ENCODE measurements at places on chromosomes 3 and 15. TPM values are rescaled to one million over a fixed set of nuclear protein-coding genes. Genes with fewer than 3 reads are reported as not detected.

DNA sequence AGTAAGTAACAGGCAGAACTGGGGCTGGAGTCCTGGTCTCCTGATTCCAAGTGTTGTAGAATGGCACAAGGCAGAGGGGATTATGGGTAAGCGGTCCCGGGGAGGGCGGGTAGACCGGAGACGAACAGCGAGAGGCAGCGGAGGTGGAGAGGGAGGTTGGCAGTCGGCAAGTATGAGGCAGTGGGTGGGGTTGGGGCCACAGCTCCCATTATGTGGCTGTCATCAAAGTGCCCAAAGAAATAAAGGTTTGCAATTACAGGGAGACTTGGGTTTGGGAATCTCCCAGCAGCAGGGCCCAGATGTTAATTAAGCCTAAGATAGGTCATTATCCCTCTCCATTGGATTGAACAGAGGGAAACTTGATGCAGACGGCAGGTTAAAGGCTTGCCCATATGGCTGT is 16.9 kb downstream of the FAM43A start:
- no peak for DNase-seq

DNA sequence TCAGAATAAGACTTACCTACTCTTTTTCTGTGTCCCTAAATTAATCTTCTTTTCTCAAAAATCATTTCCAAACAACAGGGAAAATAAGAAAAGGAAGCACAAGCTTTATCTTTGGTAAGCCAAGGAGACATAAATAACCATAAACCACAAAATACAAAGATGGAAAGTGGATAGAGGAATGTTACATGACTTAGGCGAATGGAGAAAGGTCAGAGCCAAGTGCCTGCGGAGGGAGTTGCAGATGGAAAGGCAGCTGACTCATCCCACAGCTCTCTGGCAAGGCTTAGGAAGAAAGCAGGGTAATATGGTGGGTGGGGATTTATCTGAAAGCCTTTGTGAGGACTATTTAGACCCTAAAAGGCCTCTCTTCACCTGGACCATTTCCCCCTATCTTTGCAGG is 72.8 kb downstream of the GALK2 start:
- no peak for DNase-seq

DNA sequence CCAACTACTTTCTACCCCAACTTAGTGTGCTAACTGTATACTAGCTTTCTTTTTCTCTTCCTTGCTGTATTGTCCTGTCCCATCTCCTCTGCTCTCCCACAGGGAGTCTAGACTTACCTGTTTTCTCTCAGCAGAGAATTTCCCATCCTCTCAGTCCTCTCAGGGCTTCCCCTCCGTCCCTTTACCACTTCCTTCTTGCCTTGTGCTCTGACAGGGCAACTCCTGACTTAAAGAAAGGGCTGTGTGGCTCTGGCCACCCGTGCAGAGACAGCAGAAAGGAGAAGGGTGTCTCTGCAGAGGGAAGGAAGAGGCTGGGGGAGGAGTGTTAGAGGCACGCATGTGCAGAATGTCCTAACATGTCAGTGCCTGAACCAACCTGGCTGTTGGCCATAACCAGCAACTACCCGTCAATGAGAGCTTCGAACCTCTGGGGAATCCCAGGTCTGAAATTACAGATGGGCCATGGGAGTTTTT is at the start of gene GCSAM:
Gene GCSAM (minus strand): TSS at position 274 of the 474 bp plus-strand sequence. CDS start 128 bp downstream, at position 146.
- peak; percentile 92 for DNase-seq

DNA sequence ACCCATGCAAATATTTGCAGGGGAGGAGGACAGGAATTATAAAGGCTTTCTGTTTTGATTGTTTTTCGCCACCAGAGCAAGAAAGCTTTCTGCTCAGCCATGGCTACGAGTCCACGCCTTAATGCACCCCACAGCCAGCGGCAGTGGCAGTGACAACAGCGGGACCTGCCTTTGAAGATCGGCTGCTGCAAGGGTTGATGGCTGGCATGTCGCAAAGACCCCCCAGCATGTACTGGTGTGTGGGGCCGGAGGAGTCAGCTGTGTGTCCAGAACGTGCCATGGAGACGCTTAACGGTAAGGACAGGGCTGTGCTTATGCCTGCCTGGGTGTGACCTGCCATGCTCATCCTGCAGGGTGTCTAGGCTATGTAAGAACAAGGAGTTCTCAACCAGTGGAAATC is 5.3 kb downstream of the LRRK1 start:
- no peak for DNase-seq

DNA sequence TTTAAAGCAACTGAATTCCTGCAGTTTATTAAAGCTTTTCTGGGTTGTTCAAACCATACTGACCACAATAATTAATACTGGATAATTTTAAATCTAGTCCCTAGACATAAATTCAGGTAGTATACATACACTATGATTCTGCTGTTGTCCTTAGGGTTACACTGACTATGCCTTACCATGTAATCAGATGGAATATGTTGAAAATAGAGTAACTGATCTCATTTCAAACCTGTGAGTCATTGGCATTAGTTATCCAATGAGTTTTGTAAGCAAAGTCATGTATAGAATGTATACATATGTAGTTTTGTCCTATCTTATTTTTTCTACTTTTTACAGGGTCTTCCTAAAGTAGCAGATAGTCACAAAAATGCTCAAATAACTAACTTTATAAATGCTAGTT is 517.1 kb upstream of the CCDC54 start:
- peak; percentile 74 for DNase-seq

DNA sequence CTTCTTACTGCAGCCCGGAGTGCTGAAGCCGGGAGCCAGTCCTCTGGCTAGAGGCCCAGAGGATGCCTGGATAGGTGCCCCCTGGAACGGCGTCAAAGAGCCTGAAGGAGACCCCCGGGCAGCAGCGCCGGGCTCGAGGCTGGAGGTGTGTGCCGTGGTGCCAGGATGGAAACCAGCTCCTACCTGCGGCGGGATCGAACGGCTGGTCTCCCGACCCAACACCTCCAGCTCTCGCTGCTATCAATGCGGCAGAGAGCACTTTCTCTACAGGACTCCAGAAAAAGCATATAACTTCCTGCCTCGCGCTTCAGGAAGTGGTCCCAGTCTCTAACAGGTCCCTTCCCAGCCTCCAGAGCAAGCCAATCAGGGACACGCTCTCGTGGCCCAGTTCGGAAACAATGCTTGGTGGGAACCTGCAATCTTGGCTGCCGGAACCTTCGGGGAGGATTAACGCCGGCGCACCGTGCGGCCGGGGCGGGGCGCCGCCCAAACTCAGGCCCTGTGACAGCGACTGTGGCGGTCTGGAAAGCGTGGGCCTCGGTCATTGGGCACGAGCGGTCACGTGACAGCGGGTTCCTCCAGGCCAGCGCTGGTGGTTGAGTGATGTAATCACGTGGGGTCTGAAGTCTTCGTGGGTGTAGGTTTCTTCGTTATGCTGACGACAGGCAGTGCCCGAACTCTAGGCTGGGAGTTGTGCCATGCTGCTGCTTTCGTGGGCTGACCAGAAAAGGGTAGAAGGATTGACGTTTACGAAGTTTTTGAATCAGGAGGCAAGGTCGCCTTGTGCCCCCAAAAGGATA is at the start of gene SLC33A1:
Gene SLC33A1 (minus strand): TSS at position 287 of the 800 bp plus-strand sequence. CDS start 430 bp downstream, outside the sequence.
- DNase-seq, result peak; percentile 97

DNA sequence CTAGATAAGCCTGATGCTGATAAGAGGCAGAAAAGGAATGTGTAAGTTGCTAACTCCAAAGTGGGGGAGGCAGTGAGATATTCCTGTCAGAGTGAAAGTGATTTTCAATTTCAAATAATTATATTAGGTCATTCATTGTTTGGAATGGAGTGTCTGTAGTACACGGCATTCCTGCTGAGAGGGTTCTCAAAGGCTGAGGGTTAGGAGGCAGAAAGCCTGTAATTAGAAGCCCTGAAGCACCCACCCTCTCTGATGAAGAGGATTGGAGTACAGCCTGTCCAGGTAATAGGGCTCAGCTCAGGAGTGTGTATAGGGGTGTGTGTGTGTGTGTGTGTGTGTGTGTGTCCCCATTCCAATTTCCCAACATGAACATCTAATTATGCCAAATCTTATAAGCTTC is 486.8 kb downstream of the MAGI1 start:
- no peak for DNase-seq

GRCh38 chr3:143188881-143189280 is 69.3 kb downstream of the CHST2 start:
- DNase-seq, result no peak

Gene OR5H15
- total RNA-seq, result not detected

- no peak for DNase-seq
These were observed 88.7 kb downstream of the PLXNA1 start for GRCh38 chr3:127071597-127072001.

DNA sequence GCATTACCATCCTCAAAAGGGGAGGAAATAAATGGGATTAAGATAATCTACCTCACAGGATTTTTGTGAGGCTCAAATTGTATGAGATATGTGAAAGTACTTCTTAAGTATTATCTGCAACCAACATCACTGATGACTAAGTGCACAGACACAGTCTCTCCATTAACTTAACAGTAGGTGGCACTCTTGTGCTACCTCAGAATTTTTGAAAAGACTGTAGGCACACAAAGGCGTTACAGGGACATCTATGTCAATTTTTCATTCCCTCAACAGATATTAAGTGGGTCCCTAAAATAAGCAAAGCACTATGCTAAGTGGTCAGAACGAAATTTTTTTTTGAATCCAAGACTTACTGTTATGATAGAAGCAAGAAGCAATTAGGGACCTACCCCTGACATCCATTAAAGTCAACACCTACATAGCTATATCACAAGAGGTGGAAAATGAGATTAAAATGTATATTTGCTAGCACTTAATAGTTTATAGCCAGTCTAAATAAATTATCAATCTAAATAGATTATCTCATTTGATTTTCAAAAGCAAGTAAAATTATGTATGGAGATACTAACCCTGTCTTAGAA is 52.9 kb downstream of the RYK start:
- DNase-seq, result peak; percentile 75

DNA sequence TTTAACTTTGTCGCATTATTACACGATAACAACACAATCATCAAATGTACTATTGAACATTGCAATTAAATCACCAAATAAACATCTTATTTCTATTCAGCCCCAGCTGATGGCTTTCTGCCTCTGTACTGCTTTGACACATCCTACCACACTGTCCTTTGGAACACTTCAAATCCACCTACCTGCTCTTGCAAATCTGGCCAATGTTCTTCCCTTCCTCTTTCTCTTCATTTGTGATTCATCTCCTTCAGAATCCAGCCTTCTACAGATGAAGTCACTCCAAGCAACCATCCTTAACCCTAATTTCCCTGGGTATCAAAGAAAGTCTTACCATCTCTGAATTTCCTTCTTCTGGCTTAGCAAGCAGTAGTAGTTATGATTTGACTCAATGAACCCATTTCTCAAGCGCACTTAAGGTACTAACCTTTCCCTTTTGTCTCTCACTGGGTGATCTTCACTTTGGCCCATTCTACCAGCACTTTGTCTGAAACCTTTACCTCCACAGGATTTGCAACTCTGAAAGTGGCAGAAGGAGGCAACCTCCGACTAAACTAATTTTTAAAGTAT is 502.9 kb downstream of the FOXP1 start:
- no peak for DNase-seq

Gene CYP1A1
- 0.26 TPM for total RNA-seq

Gene CSPG5
- total RNA-seq, result 0.26 TPM

Gene CGNL1
- 1.5 TPM for total RNA-seq

DNA sequence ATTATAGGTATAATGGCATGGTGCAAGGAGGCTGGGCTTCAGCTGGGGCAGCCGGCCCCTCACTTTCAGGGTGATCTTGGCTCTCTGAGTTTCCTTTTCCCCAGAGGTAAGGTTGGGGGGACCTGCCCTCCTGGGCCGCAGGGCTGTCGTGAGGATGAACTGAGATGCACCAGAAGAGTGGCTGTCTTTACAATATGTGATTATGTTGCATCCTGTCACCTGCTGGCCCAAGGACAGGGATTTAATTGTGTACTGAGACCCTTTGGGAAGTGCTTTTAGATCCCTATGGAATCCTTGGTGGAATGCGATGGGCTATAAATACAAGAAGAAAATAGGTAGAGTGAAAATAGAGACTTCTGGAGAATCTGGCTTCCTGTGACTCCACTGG is 22.1 kb downstream of the ANAPC13 start:
- DNase-seq, result no peak

Gene MYEF2
- 1.8 TPM for total RNA-seq

DNA sequence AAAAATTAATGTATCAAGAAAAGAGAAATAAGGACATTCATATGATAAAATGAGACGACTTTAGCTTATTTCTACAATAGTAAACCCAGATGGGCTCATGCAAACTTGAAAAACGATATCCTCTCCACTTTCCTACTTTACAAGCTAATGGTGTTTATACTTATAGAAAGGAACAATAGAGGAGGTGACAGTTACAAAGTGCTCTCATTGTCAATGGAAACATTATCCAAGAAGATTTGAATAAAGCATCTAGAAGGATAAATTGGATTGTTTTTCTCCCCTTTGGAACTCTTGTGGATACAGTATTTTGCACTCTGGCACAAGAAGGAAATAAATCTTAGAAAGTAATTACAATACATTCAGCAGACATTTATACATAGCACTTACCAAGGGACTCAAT is 20.2 kb upstream of the CCDC66 start:
- DNase-seq, result no peak

DNA sequence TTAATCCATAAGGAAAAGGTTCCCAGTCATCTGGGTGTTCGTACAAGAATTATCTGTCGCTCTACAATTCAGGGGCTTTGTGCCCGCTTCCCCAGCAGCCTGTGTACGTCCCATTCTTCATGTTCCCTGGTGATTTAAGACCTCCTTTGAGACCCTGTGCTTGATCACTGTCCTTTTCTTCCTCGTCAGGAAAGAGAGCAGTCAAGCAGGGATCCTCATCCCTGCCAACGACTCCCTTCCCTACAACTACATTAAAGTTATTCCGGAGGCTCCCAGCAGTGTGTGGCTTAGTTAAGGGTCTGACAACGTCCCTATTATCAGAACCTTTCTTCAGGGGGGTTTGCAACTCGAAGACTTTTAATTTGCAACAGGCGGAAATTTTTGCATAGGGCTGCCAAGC is 175.7 kb downstream of the FOXP1 start:
- DNase-seq, result no peak

DNA sequence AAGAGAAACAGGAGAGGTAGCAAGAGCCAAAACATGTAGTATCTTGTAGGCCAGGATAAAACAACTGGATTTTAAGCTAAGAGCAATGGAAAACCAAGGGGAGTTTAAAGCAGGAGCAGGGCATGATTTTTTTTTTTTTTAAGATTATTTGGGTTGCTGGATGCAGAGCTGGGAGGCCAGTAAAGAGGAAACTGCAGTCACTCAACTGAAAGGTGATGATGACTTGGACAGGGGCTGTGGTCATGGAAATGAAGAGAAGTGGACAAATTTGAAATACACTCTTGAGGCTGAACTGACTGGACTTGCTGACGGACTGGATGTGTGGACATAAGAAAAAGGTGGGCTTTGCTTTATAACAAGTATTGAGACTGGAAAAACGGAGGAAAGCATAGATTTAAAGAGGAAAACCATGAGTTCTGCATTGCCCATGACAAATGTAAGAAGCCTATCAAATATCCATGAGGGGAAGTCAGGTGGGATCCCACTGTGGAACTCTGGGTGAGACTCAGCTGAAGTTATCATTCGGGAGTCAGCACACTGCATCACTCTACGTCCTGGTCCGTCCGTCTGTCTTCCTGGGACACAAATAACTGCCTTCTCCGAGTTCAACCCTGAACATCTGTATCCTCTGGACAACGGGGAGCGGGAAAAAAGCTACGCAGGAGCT is 688 bp downstream of the XPC start:
- peak; percentile 24 for DNase-seq

Gene MSL2
- total RNA-seq, result 7.4 TPM
